Neuronal stem cell (in vitro differentiated cells): ENCODE measurements at places on chromosomes 6 and 20.

GRCh38 chr6:82891076-82891475 is 174.6 kb downstream of the UBE3D start:
- no peaks in the 10 kb centered on the region for H3K36me3 ChIP-seq
- no peaks in the 10 kb centered on the region for H3K27me3 ChIP-seq
- no peak for DNase-seq
- H3K4me3 ChIP-seq: no peak overlapping the region
- H3K4me1 ChIP-seq: no peaks in the 10 kb centered on the region

- no peak overlapping the region for H3K27ac ChIP-seq
- H3K4me3 ChIP-seq: no peak overlapping the region
- H3K4me1 ChIP-seq: no peaks in the 10 kb centered on the region
- DNase-seq: no peak
These were observed 164.2 kb downstream of the ADAT2 start for GRCh38 chr6:143286251-143286795.

DNA sequence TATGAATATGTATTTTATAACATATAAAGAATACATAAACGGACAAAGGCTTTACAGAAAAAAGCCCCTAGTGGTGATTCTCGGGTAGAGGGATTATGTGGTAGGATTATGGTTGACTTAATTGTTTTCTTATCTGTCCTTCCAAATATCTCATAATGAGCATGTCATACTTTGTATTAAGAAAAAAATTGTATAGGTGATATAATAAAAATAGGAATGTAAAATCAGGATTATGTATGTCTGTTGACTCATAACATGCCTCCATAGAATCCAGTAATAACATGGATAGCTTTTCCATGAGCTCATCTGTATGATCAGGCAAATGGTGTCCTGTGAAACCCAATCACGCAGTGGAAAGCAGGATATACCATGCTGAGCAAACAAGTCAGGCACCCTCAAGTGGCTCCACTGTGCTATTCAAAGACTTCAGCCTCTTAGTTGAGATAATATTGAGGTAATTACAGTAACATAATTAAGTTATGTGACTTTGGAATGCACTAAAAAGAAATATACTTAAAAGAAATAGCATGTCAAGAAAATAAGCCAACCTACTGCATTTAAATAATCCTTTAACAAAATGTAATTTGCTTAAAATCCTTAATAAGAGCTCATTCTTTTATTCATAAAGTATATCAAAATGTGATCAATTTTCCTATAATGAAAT is 39.6 kb upstream of the PRELID3B start:
- H3K27me3 ChIP-seq: no peaks in the 10 kb centered on the region
- no peak overlapping the region for H3K4me3 ChIP-seq
- H3K27ac ChIP-seq: no peak overlapping the region
- DNase-seq: no peak
- no peaks in the 10 kb centered on the region for H3K36me3 ChIP-seq
- no peaks in the 10 kb centered on the region for H3K4me1 ChIP-seq

GRCh38 chr6:151005164-151005563 is 139.7 kb downstream of the MTHFD1L start:
- peaks cover 15% of the 10 kb centered on the region for H3K36me3 ChIP-seq
- H3K27me3 ChIP-seq: no peaks in the 10 kb centered on the region
- H3K27ac ChIP-seq: no peak overlapping the region
- DNase-seq: no peak

GRCh38 chr20:63056236-63057170 is 49.7 kb upstream of the BHLHE23 start:
- H3K4me1 ChIP-seq: peaks cover 26% of the 10 kb centered on the region
- DNase-seq: peak; percentile 69
- no peak overlapping the region for H3K27ac ChIP-seq

DNA sequence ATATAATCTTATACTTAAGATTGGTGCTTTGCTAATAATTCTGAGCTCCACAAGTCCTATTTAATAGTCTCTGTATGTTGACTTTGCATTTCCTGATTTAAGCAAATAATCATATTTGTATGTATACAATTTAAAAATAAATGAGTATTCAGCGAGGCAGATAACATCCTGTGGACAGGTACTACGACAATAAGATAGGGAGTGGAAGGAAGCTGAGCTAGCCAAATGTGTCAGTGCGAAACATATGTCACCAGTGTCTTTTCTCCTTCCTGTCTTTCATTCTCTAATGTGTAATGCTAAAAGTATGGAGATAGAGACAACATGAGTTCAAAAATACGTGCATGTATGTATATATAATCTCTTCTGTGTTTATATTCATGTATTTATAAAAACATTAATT is 359.6 kb upstream of the KCNQ5 start:
- H3K36me3 ChIP-seq: no peaks in the 10 kb centered on the region
- no peak for DNase-seq
- no peaks in the 10 kb centered on the region for H3K27me3 ChIP-seq
- H3K4me3 ChIP-seq: no peak overlapping the region

DNA sequence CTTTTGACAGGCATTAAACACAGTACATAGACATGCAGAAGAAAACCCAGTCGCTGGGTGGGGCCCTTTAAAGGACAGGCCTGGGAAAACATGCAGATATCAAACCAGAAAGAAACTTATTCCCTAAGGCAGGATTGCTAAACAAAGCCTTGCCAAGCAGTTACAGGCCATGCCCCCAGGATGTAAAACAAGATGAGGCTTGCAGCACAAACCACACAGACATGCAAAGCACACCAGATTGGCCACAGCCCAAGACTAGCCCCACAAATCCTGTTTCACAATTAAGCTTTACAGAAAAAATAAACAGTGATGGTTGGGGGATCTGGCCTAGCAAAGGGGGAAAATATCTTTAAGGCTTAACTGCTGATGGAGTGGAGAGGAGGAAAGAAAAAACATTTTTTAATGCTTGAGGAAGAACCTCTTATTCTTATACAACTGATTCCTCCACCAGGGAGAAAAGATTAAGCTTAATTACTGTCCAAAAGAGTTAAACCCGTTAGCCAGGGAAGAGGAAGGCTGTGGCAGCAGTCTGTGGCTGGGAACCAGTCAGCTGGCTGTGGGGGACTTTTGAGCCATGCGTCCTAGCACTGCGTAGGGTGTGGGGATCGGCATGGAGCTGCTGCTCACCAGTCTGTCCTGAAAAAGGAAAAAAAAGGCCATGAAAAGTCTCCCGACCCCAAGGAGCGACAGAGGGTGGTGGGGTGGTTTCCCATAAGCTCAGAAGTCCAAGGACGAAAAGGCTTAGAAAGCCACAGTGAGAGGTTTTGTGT is 28.4 kb downstream of the COL19A1 start:
- H3K4me1 ChIP-seq: no peaks in the 10 kb centered on the region
- no peak overlapping the region for H3K4me3 ChIP-seq
- DNase-seq: no peak
- H3K27me3 ChIP-seq: no peaks in the 10 kb centered on the region
- H3K27ac ChIP-seq: no peak overlapping the region
- H3K36me3 ChIP-seq: no peaks in the 10 kb centered on the region

- H3K27me3 ChIP-seq: no peaks in the 10 kb centered on the region
- no peak overlapping the region for H3K27ac ChIP-seq
- H3K4me1 ChIP-seq: no peaks in the 10 kb centered on the region
- no peak for DNase-seq
- H3K36me3 ChIP-seq: no peaks in the 10 kb centered on the region
These were observed 160.0 kb downstream of the SOD2 start for GRCh38 chr6:159533016-159533415.

- no peaks in the 10 kb centered on the region for H3K4me1 ChIP-seq
- H3K36me3 ChIP-seq: no peaks in the 10 kb centered on the region
- no peak overlapping the region for H3K27ac ChIP-seq
- H3K27me3 ChIP-seq: no peaks in the 10 kb centered on the region
- DNase-seq: no peak
These were observed 31.2 kb downstream of the FASTKD5 start for GRCh38 chr20:3128275-3128984.

DNA sequence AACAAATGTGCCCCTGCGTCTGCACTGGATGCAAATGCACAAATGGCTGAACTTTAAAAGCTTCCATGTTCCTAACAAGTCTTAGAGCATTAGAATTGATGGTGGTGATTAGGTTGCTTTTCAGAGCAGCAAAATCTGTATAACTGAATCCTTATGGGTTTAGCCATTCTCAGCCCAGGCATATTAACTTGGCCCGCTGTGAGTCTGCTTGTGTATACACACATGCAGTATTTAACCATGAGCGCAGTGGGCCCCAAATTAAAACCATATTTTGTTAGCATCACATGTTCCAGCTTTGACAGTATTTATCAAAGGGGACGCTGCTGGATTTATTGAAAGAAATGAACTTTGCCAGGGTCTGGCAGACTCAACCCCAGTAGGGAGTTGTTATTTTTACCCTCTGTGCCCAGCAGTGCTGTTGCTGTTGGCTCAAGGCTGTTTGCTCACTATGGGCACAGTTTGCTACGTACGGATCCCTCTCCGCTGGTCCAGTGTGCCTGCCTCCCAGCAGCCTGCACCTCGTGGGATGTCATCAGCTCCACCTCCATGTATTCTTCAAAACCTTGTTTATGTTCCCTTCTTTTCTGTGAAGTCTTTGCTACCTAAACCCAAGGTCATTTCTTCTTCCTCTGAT is 144.7 kb downstream of the QRSL1 start:
- no peaks in the 10 kb centered on the region for H3K27me3 ChIP-seq
- no peak overlapping the region for H3K27ac ChIP-seq
- DNase-seq: no peak
- no peaks in the 10 kb centered on the region for H3K36me3 ChIP-seq
- peaks cover 3% of the 10 kb centered on the region for H3K4me1 ChIP-seq
- no peak overlapping the region for H3K4me3 ChIP-seq

DNA sequence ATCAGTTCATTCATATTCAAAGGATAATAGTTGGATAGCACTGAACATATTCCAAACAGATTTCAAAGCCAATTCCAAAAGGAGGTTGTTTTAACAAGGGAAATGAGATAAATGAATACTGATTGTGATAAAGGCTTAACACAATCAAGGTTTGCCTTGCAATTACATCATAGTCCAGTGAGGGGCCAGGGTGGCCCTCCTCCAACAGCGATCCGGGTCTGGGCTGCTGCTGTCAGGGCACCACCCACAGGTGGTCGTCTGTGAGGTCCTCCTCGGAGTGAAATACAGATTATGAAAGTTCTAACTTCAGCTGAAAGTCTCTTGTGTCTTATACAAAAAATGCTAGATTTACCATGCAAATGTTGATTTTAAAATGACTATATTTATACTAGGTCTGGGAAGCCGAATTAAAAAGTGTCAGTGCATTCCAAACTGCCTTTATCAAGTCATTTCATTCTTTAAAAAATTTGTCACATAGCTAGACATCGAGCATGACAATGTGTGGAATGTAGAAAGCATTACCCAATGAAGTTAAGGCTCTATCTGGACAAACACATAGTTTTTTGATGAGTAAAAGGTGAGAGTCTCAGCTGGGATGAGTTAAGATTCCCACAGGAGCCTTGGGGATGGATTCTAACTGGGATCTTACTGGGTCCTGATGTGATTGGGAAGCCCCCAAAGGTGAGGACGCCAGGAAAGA is 65.9 kb upstream of the SLC22A23 start:
- no peak overlapping the region for H3K27ac ChIP-seq
- no peaks in the 10 kb centered on the region for H3K4me1 ChIP-seq
- H3K4me3 ChIP-seq: no peak overlapping the region
- DNase-seq: no peak
- H3K36me3 ChIP-seq: no peaks in the 10 kb centered on the region

DNA sequence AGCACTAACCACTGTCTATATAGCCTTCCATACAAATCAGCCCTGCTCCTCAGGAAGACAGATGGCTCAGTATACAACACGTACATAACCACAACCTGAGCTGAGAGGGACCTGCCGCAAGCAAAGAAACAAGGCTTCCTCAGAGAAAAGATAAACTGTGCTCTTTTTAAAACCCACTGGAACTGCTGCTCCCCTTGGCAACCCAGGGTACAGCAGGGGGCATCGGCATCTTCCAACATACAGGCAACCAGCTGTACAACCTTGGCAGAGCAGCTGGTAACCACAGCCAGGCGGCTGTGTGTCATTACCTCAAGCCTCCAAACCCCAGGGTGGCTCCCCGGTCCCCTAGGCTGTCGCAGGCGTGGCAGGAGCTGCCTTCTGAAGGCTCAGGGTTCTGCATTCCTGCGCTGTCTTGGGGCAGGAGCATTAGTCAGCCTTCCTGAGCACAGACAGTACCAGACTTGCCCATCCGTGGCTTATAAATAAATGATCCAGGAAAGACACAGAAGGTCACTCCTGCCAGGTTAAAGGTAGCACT is 249.5 kb downstream of the ADGRG6 start:
- no peak for DNase-seq
- no peaks in the 10 kb centered on the region for H3K27me3 ChIP-seq
- no peaks in the 10 kb centered on the region for H3K36me3 ChIP-seq
- no peaks in the 10 kb centered on the region for H3K4me1 ChIP-seq

DNA sequence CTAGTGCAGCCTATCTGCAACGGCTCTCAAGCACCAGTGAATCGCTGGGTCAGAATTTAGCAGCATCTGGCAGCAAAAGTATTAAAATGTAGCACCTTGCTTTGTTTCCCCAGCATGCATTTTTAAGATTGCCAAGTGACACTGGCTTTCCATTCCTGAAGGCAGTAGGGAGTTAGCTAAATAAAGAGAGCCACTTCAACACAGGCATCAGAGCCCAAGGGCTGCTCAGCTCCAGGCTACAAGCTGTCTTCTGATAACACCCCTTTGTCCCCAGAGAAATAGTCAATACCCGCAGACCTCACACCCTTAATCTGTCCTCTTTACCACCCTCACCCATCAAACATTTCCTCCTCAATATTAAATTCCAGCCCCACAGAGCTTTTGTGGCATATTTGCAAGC is 19.7 kb upstream of the MDFI start:
- H3K4me1 ChIP-seq: peaks cover 15% of the 10 kb centered on the region
- H3K27ac ChIP-seq: no peak overlapping the region
- H3K36me3 ChIP-seq: no peaks in the 10 kb centered on the region
- H3K27me3 ChIP-seq: no peaks in the 10 kb centered on the region
- H3K4me3 ChIP-seq: no peak overlapping the region

GRCh38 chr6:10510592-10511367 is 10.4 kb upstream of the GCNT2 start:
- no peak overlapping the region for H3K4me3 ChIP-seq
- no peaks in the 10 kb centered on the region for H3K36me3 ChIP-seq
- H3K27me3 ChIP-seq: no peaks in the 10 kb centered on the region
- H3K27ac ChIP-seq: no peak overlapping the region

DNA sequence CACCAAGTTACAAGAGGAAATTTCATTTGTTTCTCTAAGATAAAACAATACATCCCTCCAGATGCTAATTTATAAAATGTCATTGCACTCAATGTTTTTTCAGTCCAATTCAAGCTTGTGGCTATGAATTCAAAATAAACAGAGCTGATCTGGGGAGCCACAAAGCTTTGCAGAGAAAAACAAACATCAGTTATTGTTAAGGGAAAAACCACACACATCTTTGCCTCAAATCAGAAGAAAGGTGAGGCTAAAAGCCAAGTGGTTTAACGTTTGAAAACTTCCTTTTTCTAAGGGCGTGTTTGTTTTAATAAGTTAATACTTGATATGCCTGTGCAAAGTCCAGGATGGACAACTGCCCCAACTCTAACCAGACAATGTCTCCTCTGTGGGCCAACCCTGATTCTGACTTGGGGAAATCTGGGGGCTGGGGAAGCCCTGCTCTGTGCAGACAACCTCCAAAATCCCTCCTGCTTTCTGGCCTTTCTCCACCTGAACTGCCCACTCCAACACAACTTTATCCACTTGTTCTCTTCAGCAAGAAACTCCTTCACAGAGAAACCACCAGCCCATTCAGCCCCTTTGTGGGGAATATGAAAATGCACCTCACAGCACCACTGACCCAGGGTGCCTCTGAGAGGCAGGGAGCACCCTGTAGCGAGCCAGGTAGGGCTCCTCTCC is 44.6 kb upstream of the NT5E start:
- H3K4me3 ChIP-seq: no peak overlapping the region
- H3K27ac ChIP-seq: no peak overlapping the region
- no peaks in the 10 kb centered on the region for H3K36me3 ChIP-seq
- no peaks in the 10 kb centered on the region for H3K27me3 ChIP-seq

- H3K27ac ChIP-seq: no peak overlapping the region
- no peak for DNase-seq
- no peaks in the 10 kb centered on the region for H3K27me3 ChIP-seq
- no peaks in the 10 kb centered on the region for H3K4me1 ChIP-seq
- H3K36me3 ChIP-seq: no peaks in the 10 kb centered on the region
These were observed 379.9 kb upstream of the EPHA7 start for GRCh38 chr6:93799226-93799625.
